ENCODE measurements at places on chromosomes 4 and X.

DNA sequence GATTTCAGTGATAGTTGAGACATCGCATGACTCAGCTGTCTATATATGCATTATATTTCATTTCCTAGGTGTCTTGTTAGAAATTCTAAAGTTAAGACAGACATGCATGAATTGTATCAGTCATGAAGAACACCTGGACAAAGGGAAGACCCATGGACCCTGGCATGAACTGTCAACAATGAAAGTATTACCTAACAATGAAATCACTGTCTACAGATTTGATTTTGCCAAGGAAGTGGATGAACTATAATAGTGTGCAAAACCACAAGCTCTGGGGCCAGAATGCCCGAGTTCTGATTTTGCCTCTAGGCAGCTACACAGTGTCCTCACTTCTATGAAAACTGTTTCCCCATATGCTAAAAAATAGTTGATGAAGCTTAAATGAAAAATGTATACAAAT, 386.1 kb downstream of the NLGN4X start:
- DNase-seq = no peak

DNA sequence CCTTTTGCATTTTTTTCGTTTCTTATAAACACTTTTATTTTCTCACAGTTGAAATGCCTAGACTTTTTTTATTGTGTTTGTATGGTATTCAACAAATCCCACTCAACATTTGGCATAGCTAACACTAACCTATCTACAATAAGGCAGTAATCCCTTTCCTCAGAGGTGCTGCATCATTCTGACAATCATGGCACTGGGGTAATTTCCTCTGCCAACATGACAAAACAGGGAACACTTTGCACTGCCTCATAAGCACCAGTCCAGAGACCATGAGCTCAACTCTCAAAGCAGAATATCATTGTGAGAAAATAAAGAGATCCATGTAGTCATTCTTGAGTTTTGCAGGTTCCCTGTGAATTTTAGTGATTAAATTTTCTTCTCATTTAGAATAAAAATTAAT, 183.8 kb upstream of the INTU start:
- DNase-seq = no peak

GRCh38 chr4:5955201-5955821, 62.4 kb upstream of the CRMP1 start:
- no peak for DNase-seq

DNA sequence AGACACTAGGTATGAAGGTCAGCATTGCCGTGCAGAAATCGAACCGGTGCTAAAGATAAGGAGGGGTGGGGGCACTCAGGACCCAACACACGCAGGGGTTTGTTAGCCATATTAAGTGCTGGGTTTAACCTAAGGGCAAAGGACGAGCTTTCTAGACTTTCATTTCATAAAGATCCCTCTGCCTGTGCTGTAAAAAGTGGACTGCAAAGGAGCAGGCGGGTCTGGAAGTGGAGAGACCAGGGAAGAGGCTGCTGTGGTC, 1.3 kb downstream of the CASP3 start:
- DNase-seq = no peak

DNA sequence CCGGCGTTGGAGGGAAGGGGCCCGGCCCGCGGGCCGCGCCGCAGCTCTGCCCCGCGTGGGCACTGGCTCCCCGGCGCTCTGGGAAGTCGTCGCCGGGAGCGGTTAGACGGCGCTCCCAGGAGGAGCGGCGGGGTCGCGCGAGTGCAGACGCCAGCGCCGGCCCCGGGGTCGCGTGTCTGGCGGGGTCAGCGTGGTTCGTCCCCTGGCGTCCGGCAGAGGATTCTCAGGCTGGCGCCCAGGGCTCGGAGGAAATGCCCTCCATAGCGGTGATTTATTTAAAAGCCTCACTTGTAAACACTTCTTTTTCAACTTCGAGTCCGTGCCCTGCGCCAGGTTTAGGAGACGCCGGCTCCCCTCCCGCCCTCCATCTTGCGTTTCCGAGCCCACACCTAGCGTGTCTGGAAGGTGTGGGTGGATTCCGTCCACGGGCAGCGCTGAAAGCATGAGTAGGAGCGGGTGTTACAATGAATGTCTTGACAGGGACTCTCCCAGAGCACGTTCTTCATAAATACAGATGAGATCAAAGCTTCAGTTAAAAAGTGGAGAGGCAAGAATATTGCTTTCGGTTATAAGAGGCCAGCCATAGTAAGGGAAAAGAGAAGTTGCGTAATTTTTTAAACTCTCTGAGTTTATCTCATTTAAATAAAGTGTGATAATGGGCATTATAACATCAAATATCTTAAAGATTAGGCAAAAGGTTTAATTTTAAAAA, 692 bp downstream of the FAM241A start:
- no peak for DNase-seq

DNA sequence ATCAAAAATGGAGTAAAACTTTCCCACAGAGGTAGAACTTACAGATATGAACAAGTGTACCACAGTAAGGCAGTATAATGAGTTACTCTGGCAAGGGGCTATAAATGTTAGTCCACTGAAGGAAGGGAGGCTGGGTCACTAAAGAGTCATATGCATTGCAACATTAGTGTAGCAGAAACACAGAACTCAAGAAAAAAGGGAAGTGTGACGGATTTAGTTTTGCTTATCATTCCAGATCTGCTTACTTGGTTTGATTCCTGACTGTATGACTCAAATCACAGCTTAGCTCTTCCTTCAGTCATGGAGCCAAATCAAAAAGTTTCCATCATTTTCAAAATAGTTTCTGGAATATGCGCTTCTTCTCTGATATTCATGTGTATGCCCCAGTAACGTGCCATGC, 148.7 kb downstream of the FSTL5 start:
- DNase-seq = no peak

DNA sequence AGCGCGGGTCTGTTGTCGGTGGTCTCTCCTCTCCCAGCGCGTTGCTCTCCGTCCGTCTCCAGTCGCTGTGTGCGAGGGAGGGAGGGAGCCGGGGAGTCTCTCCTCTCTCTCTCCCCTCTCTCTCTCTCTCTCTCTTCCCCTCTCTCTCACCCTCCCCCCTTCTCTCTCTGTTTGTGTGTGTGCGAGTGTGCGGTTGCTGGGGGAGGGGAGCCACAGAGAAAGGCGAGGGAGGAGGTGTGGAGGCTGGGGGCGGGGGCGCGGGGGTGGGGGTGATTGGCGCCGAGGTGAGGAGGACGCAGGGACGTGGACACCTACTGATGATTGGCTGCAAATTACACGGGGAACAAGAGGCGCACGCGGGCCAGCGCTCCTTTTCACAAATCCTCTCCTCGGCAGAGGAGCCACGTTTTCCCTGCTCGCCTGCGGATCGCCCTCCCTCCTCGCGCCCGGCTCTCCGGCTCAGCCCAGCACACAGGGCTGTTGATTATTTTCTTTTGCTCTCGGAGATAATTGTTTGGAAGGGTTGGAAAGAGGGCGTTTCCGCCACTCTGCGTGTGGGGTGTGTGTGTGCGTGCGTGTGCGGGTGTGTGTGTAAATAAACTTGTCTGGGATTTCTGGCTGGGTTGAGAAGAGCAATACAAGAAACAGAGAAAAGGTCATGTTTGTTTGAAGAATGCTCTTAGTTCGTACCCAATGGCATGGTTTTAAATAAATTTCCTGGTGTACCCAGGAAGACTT, at the start of gene CXXC4:
CXXC4 (minus strand) TSS at position 73 of the 738 bp plus-strand sequence. CDS start 3,092 bp downstream, outside the sequence.
- no peak for DNase-seq

- no peak for DNase-seq
Measured at GRCh38 chr4:58734030-58734674, 1624.0 kb upstream of the IGFBP7 start.

DNA sequence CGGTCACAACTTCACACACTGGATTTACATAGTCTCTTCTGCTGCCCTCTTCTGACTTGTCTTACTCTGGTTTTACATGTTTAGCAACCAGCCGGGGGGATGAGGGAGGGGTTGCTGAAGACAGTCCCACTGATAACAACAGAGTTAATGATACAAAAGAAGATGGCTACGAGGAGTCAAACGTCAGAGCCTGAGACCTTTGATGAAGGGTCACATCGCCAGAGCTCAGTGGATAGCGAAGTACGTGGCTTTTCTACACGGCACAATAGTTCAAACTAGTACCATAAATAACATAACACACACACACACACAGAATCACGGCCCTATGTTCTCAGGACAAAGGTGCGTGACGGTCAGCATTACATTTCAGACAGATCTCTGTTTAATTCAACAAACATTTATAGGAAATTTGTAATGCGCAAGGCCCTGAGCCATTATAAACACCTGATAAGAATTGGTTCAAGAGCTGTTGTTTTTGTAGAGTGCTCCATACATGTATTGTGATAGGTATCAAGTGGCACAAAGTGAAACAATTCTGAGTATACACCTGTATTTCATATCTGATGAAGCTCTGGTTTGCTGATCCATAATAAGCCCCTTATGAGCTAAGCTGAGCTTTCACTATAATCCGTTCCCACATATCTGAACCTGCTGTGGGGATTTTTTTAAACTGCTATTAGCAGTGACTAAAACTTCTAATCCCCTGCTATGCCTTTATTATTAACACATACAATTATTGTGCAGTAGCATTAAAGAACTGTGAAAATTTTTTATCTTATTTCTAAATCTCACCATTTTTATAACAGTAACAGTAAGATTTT, 100.0 kb downstream of the NR3C2 start:
- DNase-seq = no peak

- DNase-seq = no peak
Measured at GRCh38 chr4:107823870-107824349, 822 bp upstream of the SGMS2 start.

GRCh38 chrX:13078739-13079444, 34.5 kb upstream of the FAM9C start:
- DNase-seq = no peak

DNA sequence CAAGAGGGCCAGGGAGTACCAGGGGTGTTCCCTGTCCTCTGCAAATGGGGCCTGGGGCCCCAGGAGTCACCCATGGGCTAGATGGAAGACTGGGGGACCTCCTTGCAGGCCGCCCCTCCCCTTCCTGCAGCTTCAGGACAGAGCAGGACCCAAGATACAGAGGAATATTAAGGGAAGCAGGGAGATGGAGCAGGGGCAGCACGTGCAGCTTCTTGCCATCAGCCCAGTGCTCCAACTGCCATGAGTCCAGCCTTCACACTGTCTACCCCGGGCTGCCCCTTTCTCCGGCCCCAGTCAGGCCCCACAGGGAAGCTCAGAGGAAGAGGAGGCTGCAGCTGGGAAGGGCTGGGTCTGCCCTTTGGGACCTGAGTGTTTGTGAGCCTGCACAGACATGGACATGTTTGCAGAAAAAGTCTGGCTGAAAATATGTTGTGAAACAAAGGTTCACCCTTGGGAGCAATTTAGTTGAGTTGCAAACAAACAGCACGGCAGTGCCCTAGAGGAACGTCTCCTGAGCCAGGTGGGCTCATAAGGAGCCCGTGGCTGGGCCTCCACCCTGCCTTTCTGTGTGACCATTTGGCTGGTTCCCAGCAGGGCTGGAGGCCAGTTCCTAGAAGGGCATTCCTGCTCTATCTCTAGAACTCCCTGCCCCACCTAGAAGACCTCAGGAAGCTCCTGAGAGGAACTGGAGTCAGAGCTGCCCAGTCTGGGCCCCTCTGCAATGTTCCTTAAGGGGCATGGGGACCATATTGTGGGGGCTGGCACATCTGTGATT, 8.9 kb downstream of the FATE1 start:
- DNase-seq = no peak

GRCh38 chrX:49829016-49829415, at the start of gene PAGE4:
PAGE4 (plus strand) TSS chrX:49829303; CDS start chrX:49830429, 1,126 bp downstream.
- DNase-seq = no peak

DNA sequence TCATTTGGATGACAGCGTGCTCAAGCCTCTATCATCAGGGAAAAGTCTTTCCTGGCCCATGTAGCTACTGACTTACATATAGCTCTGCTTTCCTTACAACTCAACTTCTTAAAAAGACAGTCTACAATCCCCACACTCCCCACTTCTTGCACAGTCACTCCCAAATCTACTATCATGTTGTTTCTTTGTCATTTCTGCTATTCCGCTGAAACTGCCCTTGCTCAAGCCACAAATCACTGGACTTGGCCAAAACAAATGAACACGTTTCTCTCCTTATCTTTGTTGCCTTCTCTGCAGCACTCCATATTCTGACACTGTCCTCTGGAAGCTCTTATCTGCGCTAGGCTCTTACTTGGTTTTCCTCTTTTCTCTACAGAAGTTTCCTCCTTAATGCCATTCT, 28.2 kb downstream of the GPRIN3 start:
- no peak for DNase-seq

DNA sequence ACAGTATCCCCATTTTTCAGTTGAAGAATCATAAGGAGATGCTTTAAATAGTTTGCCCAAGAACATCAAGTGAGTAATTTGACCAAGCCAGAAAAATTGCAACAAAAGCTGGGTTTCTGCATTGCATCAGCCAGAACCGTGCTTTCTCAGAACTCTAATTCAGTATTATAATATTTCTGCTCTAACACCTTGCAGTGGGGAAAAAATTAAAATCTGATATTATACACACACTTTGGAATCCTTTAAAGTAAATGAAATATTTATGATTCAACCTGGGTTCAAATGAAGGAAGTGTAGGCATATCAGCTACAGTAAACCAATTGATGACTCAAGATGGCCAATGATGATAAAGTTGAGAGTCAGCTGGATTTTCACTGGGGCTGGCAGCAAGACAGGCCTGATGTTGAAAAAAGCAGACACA, 387.6 kb upstream of the ZFP42 start:
- DNase-seq = no peak

DNA sequence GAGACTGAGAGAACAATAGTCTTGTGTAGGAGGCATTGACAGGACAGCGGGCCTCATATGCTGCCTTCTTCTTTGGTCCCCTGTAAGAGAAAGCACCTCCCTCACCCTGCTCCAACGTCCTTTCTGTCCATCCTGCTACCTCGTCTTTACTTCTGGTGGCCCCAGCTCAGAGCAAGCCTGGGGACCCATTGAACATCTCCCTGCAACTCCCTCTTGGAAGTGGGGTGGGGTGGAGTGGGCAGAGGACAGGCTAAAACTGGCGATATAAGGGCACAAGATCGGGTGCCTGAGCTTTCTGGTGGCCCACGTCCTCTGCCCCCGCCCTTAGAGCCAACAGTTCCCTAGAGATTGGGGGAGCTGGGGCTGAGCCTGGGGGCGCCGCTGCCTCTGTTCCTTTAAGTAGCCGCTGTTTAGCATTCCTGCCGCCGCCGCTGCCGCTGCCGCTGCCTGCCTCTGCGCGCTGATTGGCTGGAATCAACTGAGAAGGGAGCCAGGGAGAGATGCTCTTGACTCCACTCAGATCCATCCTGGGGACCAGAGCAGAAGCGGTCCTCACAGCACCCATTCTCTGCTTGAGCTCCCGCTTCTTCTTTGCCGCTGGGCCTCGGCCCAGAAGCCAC, at the start of gene DLG3:
DLG3 (plus strand) TSS at position 510 of the 620 bp plus-strand sequence. CDS start 367 bp downstream, outside the sequence.
- no peak for DNase-seq

- no peak for DNase-seq
Measured at GRCh38 chr4:101843054-101843453, 52.5 kb downstream of the BANK1 start.

DNA sequence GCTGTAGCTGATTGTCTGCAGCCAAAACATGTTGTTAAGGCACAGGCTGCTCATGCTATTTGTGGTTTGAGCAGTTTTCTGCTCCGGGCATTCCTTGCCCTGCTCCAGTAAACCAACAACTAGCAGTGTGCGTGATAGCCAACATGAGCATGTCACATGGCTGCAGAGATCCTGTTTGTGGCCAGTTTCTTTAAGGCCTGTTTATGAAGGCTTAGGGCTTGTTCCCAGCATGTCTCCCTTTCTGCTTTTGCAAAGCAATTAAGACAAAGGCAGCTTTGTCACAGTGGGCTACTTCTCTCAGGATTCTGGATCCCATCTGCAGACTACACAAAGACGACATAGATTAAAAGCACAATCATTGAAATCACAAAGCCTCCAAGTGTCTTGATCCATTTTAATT, 160.5 kb downstream of the ZNF518B start:
- no peak for DNase-seq

- DNase-seq = no peak
Measured at GRCh38 chrX:139739138-139739537, 31.2 kb upstream of the MCF2 start.
